T-helper 2 cell treated with Interferon-gamma antibody and Interleukin-4, amounts not matched to agents 5 μg/mL and 100 μg/mL, for 36 hours (primary cell): ENCODE measurements at places on chromosomes 1 and 21.

DNA sequence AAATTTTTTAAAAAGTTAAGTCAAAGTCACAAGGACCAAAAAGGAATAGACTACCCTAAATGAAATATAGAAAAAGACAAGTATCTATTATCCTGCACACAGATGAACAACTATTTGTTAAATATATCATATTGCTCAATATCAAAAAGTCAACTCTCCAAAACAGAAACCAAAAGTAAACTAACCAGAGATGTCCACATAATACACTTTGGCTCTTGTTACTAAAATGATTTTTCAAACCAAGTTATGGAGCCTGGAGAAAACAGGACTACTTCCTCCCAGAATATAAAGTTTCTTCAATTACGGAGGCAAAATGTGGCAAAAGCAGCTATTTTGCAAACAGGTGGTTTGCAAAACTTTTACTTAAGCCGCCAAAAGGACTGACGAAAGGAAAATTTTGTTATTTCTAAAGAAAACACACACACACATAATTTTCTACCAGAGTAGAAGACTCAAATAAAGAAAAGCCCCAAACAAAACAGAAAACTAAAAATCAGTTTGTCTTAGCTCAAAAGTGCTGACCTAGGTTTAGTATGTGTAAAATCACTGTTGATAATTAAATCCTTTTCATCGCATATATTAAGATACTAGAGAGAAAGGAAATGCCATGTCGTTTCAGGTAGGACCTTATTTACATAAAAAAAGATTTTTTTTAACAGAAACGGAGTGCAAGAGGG lies 1.1 kb downstream of the DPYD start:
- no peak for DNase-seq
- H3K4me3 ChIP-seq: peak overlapping the region; percentile 94
- peaks cover 51% of the 10 kb centered on the region for H3K4me1 ChIP-seq
- H3K27me3 ChIP-seq: no peaks in the 10 kb centered on the region
- H3K36me3 ChIP-seq: peaks cover 16% of the 10 kb centered on the region
- H3K27ac ChIP-seq: peak overlapping the region; percentile 95

DNA sequence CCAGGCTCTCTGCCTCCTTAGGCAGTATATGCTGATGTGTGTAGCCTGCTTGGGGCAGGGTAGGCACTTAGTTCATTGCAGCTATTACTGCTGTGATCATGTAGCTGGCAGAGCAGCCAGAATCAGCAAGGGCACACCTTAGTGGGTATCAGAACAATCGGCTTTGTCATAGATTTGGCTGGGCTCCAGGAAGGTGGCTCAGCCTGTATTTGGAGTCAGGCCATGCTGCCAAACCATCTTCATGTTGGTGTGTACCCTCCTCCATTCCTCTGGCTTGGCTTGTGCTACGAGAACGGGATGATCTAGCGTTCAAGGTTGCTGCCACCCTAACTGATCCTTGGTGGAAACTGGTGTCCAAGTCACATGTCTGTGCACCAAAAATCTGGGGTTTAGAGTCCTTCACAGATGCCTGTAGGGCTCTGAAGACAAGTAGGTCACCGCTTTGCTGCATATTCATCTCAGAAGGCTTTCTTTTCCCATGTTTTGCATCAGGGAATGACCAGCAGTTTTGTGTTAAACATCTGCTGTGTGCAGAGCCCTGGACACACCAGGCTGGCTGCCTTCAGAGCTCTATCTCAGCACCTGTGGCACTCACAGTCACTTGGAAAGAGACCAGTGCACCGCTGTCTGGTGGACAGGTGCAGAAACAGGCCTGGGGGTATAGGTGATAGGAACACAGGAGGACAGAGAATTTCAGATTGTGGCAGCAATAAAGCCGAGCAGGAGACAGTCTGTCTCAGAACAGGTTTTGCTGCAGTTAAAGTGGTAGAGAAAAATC lies 23.7 kb downstream of the VANGL1 start:
- H3K27ac ChIP-seq: no peak overlapping the region
- DNase-seq: no peak
- H3K36me3 ChIP-seq: peaks cover 60% of the 10 kb centered on the region

DNA sequence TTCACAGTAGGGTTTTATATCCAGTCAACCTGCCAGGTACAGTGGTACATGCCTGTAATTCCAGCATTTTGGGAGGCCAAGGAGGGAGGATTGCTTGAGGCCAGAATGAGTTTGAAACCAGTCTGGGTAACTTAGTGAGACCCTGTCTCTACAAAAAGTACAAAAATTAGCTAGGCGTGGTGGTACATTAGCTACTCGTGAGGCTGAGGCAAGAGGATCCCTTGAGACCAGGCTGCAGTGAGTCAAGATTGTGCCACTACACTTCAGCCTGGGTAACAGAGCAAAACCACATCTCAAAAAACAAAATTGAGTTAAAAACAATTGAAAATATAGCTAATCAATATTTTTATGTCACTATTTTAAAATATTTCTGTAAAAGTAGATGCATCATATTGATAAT lies 33.2 kb downstream of the DDI2 start:
- H3K27ac ChIP-seq: no peak overlapping the region
- no peak overlapping the region for H3K4me3 ChIP-seq
- no peaks in the 10 kb centered on the region for H3K4me1 ChIP-seq

GRCh38 chr1:165925498-165926079 lies 98.2 kb downstream of the UCK2 start:
- no peaks in the 10 kb centered on the region for H3K36me3 ChIP-seq
- DNase-seq: no peak
- no peak overlapping the region for H3K4me3 ChIP-seq
- H3K27ac ChIP-seq: no peak overlapping the region
- peaks cover 17% of the 10 kb centered on the region for H3K27me3 ChIP-seq

- H3K27me3 ChIP-seq: peaks cover 29% of the 10 kb centered on the region
- no peaks in the 10 kb centered on the region for H3K36me3 ChIP-seq
- DNase-seq: peak; percentile 83
These were observed at the start of gene ZYG11A for GRCh38 chr1:52842643-52843310. Gene ZYG11A (plus strand): TSS chr1:52842760. CDS start chr1:52842884, 124 bp downstream.

GRCh38 chr1:227796359-227796915 lies 19.0 kb upstream of the PRSS38 start:
- H3K27me3 ChIP-seq: peaks cover 9% of the 10 kb centered on the region
- no peak overlapping the region for H3K4me3 ChIP-seq
- H3K4me1 ChIP-seq: no peaks in the 10 kb centered on the region
- DNase-seq: no peak
- H3K27ac ChIP-seq: no peak overlapping the region

GRCh38 chr1:212179394-212180076 lies 105.7 kb upstream of the PPP2R5A start:
- no peaks in the 10 kb centered on the region for H3K36me3 ChIP-seq
- peaks cover 6% of the 10 kb centered on the region for H3K4me1 ChIP-seq
- no peak overlapping the region for H3K4me3 ChIP-seq

DNA sequence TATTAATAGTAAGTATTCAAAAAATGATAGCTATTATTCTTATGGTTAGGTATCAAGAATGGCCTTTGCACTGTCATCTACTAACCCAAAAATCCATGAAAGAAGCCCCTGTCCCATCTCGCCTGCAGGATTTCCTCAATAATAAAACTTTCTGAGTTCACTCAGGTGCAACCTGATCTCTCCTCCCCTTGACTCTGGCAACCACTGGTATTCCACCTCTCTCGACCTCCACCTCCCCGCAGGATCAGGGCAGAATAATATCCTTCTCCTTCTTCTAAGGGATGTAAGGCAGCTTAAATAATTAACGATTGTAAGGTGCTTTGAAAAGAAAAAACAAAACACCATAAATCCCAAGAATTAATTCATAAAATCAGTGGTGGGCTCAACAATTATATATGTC lies 359.3 kb downstream of the PLPP3 start:
- H3K27me3 ChIP-seq: no peaks in the 10 kb centered on the region
- no peak overlapping the region for H3K27ac ChIP-seq
- H3K4me1 ChIP-seq: no peaks in the 10 kb centered on the region
- DNase-seq: no peak
- no peak overlapping the region for H3K4me3 ChIP-seq
- H3K36me3 ChIP-seq: no peaks in the 10 kb centered on the region

DNA sequence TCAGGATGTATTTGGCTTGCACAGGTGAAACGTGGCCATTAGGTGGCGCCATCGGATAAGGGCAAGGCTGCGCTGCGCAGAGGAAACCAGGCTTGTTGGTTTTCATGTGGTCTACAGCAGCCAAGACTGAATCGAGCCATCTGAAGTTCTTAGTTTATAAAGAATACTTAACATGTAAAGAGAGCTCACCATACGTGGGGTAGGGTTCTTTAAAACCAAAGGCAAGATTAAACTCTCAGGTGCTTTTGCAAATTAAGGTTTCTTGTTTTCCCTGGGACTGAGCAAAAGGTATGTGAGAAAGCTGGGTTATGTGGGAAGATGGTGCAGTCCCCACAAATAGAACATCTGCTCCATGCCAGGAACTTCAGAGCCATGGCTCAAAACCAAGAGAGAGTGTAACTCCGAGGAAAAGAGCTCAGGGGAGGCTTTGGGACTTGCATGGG lies 9.3 kb downstream of the MASP2 start:
- DNase-seq: peak; percentile 78
- no peaks in the 10 kb centered on the region for H3K36me3 ChIP-seq
- H3K27me3 ChIP-seq: peaks cover 2% of the 10 kb centered on the region

DNA sequence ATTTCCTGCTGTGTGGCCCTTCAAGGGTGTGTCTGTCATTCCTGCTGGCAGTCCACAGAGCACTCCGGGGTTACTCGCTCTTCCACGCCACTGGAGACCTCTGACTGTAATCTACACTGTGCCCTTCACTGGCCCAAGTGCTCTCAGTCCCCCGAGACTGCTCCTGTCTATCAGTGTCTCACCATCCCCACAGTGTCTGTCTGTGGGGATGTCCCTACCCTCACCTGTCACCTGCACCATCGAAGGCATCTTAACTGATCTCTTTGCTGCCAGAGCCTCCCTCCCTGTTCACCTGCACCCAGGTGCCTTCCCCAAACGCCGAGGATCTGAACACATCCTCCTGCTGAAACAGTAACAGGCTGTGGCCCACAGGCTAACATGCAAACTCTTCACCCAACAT lies 136.7 kb downstream of the MATN1 start:
- H3K4me3 ChIP-seq: no peak overlapping the region
- no peak for DNase-seq
- H3K36me3 ChIP-seq: no peaks in the 10 kb centered on the region
- H3K27me3 ChIP-seq: peaks cover 4% of the 10 kb centered on the region

GRCh38 chr1:54474310-54475251 lies 68.4 kb upstream of the SSBP3 start:
- H3K27ac ChIP-seq: no peak overlapping the region
- no peak for DNase-seq
- peak overlapping the region; percentile 57 for H3K4me3 ChIP-seq

- no peaks in the 10 kb centered on the region for H3K4me1 ChIP-seq
- H3K4me3 ChIP-seq: no peak overlapping the region
- H3K36me3 ChIP-seq: no peaks in the 10 kb centered on the region
- peaks cover 4% of the 10 kb centered on the region for H3K27me3 ChIP-seq
- no peak for DNase-seq
- H3K27ac ChIP-seq: no peak overlapping the region
These were observed 21.1 kb downstream of the OLFML3 start for GRCh38 chr1:114000406-114000805.
